ENCODE measurements at places on chromosomes 12 and 14. TPM values are rescaled to one million over a fixed set of nuclear protein-coding genes. Genes with fewer than 3 reads are reported as not detected.

The CLEC4D gene
- total RNA-seq = not detected

The OR4K14 gene
- not detected for total RNA-seq

The NANOG gene
- total RNA-seq = not detected

The CACNA2D4 gene
- 6.0 TPM for total RNA-seq

The TSPAN9 gene
- total RNA-seq = 1.2 TPM

Measured in activated T-cell treated with anti-CD3 and anti-CD28 coated beads, Interleukin-2, amount 50 U/mL, for 72 hours (primary cell).